ENCODE measurements at places on chromosomes 1 and 21.

DNA sequence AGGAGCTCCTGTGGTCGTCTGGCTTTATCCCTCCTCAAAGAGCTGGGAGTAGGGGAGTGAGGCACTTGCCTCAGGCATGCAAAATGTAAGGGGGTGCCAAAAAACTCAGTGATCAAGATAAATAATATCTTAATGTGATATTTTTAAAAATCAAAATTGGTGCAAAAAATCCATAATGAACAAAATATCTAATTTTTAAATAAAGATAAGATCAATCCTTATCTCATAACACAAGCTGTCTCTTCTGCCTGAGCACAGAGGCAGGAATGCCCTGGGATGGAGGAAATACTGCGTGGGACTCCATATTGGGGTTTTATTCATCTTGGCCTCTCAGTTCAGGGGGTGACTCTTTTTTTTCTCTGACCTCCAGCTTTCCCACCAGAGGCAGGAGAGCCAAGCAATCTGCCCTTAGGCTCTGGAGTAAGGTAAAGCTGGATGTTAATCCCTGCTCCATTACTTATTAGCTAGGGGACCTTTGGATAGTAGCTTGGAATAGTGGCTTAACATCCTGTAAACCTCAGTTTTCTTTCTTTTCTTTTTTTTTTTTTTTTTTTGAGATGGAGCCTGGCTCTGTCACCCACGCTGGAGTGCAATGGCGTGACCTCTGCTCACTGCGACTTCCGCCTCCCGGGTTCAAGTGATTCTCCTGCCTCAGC, 77.3 kb upstream of the NFASC start:
- DNase-seq, result no peak

GRCh38 chr1:24319312-24319863, at the start of gene GRHL3:
Gene GRHL3, plus strand, starts transcription at chr1:24319357. Its CDS starts 195 bp downstream, at chr1:24319552.
- DNase-seq, result peak; percentile 31

DNA sequence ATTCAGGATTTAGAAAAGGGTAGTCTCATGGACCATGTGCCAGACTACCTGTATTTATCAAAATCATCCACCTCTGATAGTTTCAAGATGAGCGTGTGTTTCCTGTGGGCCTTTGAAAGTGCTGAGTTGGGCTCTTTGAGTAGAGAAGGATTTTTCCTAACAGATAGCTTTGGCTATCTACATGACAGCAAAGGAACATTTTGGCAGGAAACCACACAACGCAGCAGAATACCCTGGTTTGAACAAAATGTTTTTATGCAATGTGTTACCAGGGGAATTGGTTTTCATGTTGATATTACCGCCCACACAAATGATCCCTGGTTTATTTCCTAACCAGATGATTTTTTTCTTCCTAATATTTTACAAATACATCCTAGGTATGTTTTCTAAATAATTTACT, 431.4 kb downstream of the NEGR1 start:
- peak; percentile 3 for DNase-seq

- no peak for DNase-seq
Measured at GRCh38 chr1:173208868-173209267, 1.7 kb upstream of the TNFSF4 start.

DNA sequence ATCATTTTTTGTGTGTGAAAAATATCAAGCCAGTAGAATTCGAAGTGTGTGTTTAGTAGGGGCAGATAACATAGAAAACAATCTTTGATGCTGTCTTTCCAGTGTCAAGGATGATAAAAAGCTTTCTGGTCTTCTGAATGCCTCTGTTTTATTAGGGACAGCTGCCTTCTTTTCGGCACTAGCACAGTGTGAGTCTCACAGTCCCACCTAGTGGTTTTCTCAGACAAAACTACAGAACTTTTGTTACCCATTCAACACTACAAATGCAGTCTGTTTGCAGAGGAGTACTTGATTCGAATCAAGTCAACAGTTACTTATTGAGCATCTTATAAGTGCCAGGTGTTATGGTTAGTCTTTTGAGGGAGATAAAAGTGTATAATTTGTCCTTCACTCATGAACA, 30.6 kb upstream of the MCOLN3 start:
- DNase-seq, result peak; percentile 41

DNA sequence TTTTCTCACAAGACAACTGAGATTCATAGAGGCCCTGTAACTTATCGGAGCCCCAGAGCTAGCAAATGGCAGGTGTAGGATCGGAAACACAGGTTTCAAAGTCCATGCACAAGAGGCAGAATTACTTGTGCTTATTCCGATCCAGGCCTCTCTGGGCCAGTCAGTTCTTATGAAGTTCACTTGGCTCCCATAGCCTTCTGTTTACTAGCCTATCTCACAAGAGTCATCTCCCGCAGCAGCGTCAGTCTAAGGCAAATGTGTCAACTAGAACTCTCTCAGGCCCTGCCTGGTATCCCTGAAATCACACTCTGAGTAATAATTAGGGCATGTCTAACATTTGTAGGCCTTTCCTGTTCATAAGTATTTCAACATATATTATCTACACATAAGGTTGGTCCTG, 43.3 kb downstream of the PHC2 start:
- DNase-seq, result peak; percentile 100

DNA sequence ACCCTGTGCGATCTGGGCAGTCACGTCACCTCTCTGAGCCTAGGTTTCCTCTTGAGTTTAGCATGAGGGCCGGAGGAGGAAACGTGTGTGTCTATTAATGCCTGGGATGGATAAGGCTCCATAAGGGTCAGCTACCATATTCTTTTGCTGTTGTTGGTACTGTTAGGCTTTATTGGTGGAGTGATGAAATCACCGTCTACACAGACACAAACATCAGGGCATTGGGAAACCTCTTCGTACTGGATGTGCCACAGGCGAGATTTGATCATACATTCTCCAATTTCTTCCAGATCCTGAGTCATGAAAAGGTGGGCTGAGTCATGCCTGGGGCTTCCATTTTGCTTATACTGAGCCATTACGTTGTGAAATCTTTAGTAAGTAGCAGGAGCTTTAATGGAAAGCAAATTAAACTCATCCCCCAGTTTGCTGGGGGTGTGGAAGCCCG, 24.9 kb upstream of the GRHL3 start:
- DNase-seq, result peak; percentile 99

GRCh38 chr1:6359216-6360116, 34.1 kb downstream of the ACOT7 start:
- DNase-seq, result peak; percentile 75

GRCh38 chr1:229075217-229075616, 195.7 kb upstream of the RAB4A start:
- no peak for DNase-seq

- peak; percentile 64 for DNase-seq
Measured at GRCh38 chr21:45074048-45074817, at the start of gene ADARB1. Gene ADARB1, plus strand, starts transcription at chr21:45074580. Its CDS starts 97,077 bp downstream, at chr21:45171657.

- no peak for DNase-seq
Measured at GRCh38 chr1:175163702-175164101, 28.9 kb downstream of the KIAA0040 start.

GRCh38 chr1:89545264-89546038, 20.8 kb downstream of the LRRC8B start:
- DNase-seq, result peak; percentile 86

DNA sequence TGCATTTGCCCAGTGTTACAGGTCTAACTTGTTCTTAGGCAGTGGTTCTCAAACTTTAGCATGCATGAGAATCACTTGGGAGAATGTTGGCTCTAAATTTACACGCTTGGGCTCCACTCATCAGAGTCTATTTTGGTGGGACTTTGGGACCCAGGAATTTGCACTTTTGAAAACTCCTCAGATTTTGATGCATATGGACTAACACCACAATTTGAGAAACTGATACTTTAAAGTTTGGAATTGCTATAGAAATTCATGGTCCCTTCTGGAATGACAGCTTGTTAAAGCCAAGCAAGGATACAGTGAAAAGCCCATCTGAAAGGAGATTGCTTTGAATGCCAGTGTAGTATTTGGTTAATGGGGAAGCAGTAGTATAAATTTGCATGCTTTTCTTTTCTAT, 31.5 kb downstream of the GPR52 start:
- DNase-seq, result no peak

DNA sequence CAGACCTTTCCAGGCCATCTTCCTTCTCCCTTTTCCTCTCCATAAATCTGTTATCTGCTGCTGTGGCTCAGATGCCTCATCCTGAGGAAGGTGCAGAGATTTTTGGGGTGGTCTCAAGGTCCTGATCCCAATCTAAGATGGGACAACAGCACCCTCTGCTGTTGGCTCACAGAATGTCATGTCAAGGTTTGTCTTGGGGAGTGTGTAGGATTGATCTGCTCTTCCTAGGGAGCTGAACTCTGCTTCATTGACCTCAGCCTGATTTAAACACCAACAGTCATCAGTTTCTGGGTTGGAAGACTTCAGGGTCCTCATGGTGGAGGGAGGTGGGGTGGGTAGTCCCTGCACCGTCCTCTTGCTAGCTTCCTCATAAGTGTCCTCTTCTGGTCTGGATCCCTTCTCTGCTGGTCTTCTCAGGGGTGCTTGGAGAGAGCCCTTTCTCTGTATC, 62.8 kb upstream of the LAX1 start:
- DNase-seq, result peak; percentile 23

GRCh38 chr1:16630661-16631247, 17.4 kb upstream of the NBPF1 start:
- DNase-seq, result no peak

- peak; percentile 66 for DNase-seq
Measured at GRCh38 chr1:245837718-245838117, 669.4 kb downstream of the SMYD3 start.
